Trophoblast cell (in vitro differentiated cells and primary cell): ENCODE measurements at places on chromosomes 4 and X.
A peak's percentile ranks its signal among the peaks of the same experiment; 100 is the strongest.

- DNase-seq = peak; percentile 90
Measured at GRCh38 chr4:40506066-40506465, 123.6 kb downstream of the RBM47 start.

- peak; percentile 86 for DNase-seq
Measured at GRCh38 chr4:140851032-140851636, 94.9 kb upstream of the TBC1D9 start.

GRCh38 chr4:95476121-95476520 is 72.7 kb downstream of the UNC5C start:
- no peak for DNase-seq

GRCh38 chr4:158906073-158906472 is 137.2 kb downstream of the FNIP2 start:
- no peak for DNase-seq

DNA sequence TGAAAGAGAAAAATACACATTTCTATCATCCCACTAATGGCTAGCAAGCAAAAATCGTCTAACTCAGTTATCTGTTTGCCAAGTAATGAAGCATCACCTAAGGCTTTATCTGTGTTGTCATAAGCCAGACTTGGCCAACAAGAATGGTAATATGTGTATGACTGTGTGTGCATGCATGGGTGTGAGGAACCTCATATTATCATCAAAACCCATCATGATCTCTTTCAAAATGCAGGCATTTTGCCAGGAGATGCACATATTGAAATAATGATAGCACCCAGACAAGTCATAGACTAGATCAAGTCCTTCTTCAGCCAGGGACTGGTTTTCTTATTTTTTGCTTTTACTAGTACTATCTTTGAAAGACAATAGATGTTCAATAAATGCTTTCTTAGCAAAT is 172.5 kb upstream of the FMR1 start:
- no peak for DNase-seq

GRCh38 chrX:154596290-154596929 is 11.5 kb downstream of the CTAG1A start:
- DNase-seq = peak; percentile 64

DNA sequence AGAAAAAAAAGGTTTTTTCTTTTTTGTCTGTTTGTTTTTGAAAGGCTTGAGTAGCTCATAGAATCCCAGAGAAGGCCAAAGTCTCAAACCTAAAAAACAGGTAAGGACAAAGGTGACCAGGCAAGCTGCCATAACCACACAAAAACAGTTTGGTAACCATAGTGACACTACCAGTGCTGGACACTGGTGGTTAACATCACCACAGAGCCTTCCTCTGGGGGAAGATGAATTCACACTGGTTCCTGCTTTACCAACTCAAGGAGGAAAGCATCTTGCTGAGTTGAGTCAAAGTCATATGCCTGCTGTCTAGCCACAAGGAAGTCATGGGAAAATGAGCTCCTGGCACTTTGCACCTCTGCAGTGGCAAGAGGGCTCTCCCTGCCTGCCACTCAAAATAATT is 32.5 kb downstream of the IDS start:
- DNase-seq = peak; percentile 13

DNA sequence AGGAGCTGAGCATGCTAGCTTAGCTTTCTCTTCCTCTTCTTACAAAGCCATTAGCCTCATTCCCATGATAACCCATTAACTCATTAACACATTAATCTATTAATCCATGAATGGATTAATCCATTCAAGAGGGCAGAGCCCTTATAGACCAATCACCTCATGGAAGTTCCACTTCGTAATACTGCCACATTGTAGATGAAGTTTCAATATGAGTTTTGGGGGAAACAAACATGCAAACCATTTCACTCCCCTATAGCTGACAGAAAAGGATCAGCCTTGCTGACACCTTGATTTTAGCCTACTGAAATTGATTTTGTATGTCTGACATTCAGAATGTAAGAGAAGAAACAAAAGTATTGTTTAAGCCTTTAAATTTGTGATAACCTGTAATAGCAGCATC is 251.8 kb upstream of the GALNTL6 start:
- no peak for DNase-seq

- DNase-seq = no peak
Measured at GRCh38 chr4:15144967-15145295, 142.7 kb downstream of the CPEB2 start.
